Stimulated activated CD8-positive, alpha-beta memory T cell treated with anti-CD3 and anti-CD28 coated beads, Interleukin-12 subunit alpha, Interleukin-12 subunit beta, amount 100 ng/mL, for 4 hours (primary cell): ENCODE measurements at places on chromosomes 2 and 18.

DNA sequence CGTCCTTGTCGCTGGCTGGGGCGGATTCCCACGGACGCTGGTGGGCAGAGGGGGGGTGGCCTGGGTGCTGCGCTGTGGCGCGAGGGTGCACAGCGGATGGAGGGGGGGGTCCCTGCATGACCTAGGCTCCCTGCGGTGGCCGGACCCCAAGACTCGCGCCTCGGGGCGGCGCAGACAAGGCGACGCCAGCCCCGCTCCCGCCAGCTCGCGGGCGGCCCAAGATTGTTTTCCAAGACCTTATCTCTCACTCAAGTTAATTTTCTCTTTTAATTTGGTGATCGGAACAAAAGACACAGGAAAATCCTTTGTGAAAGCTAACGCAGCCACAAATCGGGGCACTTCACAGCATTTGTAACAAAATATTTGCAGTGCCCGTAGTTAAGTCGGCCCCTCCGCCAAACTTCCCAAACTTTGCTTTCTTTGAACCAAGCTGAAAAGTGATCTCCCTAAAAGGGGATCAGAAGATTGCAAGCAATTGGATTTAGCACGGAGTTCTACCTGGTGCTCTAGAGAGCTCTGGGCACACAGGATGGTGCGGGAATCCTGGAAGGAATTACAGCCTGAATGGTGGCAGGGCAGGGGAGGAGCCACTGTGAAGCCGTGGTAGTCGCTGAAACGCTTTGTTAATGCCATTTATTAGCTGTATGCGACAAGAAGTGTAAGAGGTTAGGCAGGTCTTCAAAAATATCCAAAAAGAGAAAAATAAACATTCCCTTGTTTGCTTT is 4.8 kb upstream of the ID2 start:
- DNase-seq, result no peak

DNA sequence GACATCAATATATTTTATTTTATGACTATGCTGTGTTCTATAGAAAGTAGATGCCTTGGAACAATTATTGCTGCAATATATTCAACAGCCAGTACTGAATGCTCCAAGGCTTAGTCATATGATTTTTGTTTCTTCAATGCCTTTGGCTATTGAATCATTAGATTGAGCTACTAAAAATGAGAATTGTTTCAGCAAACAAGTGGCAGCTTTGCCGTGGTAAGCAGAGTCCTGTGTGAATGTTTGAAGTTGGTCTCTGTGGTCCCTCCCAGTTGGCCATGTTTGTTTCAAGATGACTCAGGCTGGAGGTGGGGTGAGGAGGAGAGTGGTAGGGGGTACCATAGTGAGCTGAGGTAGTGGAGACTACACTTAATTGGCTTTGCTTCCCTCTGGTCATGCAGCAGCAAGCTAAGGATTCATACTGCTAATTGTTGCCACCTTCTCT is 198.6 kb upstream of the EPAS1 start:
- DNase-seq, result no peak

GRCh38 chr2:8855010-8855409 is 17.6 kb upstream of the KIDINS220 start:
- DNase-seq, result no peak

DNA sequence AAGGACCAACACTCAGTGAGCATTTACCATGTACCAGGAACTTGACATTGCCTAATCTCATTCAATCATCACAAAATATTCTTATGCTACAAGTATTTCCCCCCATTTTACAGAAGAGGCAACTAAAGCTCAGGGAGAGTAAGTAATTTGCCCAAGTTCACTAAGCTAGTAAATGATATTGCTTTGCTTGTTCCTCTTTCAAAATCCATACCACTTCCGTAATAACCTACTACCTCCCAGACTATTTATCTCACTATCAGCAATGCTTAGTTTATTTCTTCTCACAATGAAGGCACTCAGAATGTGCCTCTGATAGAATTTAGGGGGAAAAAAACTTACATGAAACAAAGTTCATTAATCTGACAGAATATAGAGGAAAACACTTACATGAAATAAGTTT is 1070.9 kb upstream of the FANCL start:
- DNase-seq, result no peak

DNA sequence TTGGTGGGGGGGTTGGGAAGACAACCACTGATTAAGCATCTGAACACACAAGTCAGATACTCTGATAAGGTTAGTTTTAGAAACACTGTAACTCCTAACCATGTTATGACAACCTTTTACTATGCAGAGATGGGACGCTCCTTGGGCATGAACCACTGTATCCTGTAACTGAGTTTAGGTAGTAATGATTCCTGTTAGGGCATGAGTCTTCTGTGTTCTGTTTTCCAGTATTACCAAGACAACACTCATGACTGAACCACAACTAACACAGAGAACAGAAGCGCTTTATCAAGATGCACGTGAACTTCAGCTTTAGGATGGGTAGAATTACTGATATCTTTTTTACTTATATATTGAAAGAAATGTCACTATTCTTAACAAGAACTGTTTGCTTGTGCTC is 14.1 kb upstream of the CREB1 start:
- no peak for DNase-seq
